Left ventricle myocardium inferior (tissue), 1 donor: ENCODE measurements at places on chromosomes 7 and 10. TPM values are rescaled to one million over a fixed set of nuclear protein-coding genes. Genes with fewer than 3 reads are reported as not detected.
A peak's percentile ranks its signal among the peaks of the same experiment; 100 is the strongest.

PDE1C gene
- total RNA-seq: 207 TPM

PAX4 gene
- not detected for total RNA-seq

FLNC gene
- 839 TPM for total RNA-seq

ADRB1 gene
- total RNA-seq: 35.0 TPM

SPDYE1 gene
- not detected for total RNA-seq

DNA sequence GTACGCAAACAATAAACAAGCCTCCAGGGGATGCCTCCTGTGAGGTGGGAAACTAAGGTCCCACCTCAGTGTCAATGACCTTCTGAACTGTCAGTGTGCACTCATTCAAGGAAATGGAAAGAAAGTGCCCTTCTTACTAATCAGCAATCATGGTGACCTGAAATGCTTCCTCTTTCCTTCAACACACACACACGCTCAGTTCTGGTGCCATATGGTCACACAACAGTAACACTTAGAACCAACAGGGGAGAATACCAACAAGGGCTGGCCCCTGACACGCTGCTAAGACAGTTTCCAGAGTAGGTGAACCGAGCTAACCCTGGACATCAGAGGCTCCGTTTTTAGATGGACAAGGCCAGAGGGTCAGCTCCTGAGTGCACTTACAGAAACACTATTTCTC lies 42.1 kb upstream of the EFCAB10 start:
- H3K4me1 ChIP-seq: peaks cover 16% of the 10 kb centered on the region
- H3K27me3 ChIP-seq: no peaks in the 10 kb centered on the region
- no peak overlapping the region for H3K27ac ChIP-seq
- peaks cover 45% of the 10 kb centered on the region for H3K36me3 ChIP-seq
- no peak overlapping the region for H3K4me3 ChIP-seq
- no peak for DNase-seq

DNA sequence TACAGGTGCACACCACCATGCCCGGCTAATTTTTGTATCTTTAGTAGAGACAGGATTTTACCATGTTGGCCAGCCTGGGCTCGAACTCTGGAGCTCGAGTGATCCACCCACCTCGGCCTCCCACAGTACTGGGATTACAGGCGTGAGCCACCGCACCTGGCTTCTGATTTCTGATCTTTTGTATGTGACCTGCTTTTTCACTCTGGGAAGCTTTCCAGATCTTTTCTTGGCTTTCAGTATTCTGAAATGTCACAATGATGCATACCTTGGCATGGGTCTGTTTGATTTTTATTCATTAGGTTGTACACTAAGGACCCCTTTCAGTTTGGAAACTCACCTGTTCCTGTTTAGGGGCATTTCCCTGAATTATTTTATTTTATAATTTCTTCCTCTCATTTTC lies 41.6 kb downstream of the PROSER2 start:
- peaks cover 11% of the 10 kb centered on the region for H3K36me3 ChIP-seq
- DNase-seq: no peak
- H3K27me3 ChIP-seq: peaks cover 4% of the 10 kb centered on the region
- no peaks in the 10 kb centered on the region for H3K4me1 ChIP-seq
- H3K27ac ChIP-seq: no peak overlapping the region

DNA sequence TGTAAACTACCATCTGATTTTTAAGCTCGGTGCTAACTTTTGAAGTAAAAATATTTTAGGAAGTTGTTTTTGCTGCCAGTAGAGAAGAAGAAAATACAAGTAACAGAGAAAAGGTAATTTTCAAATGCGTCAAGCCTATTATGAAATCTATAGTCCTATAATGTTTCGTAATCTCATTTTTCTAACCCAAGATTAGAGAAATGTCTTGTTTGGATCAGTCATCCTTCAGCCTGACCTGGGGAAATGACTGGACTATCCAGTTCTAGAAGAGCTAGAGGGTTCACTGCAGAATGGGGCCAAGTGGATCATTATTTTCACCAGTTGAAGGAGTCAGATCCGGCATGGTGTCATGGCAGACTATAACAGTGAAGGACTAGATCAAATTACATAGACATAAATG lies 62.7 kb upstream of the FGL2 start:
- peaks cover 25% of the 10 kb centered on the region for H3K36me3 ChIP-seq
- DNase-seq: no peak
- H3K27me3 ChIP-seq: no peaks in the 10 kb centered on the region
- H3K4me1 ChIP-seq: peaks cover 7% of the 10 kb centered on the region

- H3K4me3 ChIP-seq: no peak overlapping the region
- H3K36me3 ChIP-seq: no peaks in the 10 kb centered on the region
- H3K27me3 ChIP-seq: no peaks in the 10 kb centered on the region
- H3K4me1 ChIP-seq: peaks cover 18% of the 10 kb centered on the region
- no peak for DNase-seq
Measured at GRCh38 chr7:93897680-93898079, 7.1 kb upstream of the TFPI2 start.

DNA sequence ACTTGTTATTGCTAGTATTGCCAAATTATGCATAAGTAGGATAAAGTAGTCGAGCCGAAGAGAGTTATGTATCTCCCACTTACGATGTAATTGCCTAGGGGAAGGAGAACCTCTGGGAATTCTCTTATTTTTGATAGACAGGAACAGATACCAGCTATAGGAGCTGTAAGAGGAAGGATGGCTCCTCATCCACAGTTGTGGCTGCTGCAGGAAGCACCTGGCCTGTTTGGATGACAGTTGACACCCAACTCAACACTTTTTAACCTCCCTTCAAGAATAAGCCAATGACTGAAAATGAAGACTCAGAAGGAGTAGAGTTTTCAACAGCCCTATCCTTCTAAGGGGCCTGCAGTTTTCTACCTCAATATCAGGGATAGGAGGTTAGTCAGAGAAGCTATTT lies 6.3 kb downstream of the DYDC1 start:
- DNase-seq: no peak
- no peak overlapping the region for H3K4me3 ChIP-seq
- no peak overlapping the region for H3K27ac ChIP-seq
- H3K4me1 ChIP-seq: no peaks in the 10 kb centered on the region

GRCh38 chr7:92133133-92133736 lies 1.0 kb downstream of the CYP51A1 start:
- H3K36me3 ChIP-seq: peaks cover 14% of the 10 kb centered on the region
- H3K27me3 ChIP-seq: no peaks in the 10 kb centered on the region
- peak overlapping the region; percentile 97 for H3K4me3 ChIP-seq
- peaks cover 30% of the 10 kb centered on the region for H3K4me1 ChIP-seq

DNA sequence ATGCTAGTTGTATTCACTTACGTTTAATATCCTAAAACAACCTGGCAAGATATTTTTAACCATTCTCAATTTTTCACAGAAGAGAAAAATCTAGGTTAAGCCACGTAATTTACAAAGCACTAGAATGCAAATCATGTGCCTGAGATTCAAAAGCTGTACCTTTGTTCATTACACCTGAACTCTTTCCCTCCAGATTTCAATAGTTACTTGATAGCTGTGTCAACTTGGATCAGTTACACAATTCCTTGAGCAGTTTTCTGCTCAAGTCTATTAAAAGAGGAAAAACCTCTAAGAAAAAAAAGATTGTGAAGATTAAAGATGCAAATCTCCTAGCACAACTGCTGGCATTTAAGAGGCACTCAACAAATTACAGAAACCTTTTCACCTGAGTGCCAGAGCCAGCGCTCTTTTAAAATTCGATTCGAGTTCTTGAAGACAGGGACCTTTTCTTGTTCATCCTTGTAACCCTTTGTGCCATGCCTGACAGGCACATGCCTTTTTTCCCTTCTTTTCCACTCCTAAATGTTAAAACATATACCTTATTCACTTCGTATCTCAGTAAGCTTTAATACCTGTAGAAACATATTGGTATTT lies 886 bp downstream of the NSUN6 start:
- H3K36me3 ChIP-seq: peaks cover 15% of the 10 kb centered on the region
- peak overlapping the region; percentile 78 for H3K4me3 ChIP-seq

DNA sequence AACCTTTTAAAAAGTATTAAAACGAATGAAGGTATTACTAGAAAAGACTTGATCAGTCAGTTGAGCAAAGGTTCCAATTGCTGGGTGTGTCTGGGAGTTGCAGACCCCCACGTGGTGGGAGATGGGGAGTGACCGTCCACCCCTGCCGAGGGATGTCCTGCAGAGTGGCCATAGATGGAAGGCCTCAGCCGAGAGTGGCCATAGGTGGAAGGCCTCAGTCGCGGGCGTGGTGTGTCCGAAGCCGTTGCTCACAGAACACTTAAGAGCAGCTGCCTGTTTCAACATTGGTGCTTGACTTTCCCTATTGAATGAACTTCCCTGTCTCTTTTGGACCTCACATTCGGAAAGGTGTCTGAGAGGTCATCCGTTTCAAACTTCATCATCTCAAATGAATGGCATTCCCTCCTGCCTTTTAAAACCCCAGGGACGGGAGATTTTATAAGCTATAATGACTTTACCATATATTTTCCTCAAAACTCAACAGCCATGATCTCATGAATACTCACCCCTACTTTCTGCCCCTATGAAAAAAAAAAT lies 69.4 kb downstream of the CAMK1D start:
- H3K4me1 ChIP-seq: peaks cover 14% of the 10 kb centered on the region
- H3K4me3 ChIP-seq: no peak overlapping the region
- H3K27ac ChIP-seq: peak overlapping the region; percentile 57

GRCh38 chr7:105325216-105325904 lies 63.4 kb downstream of the SRPK2 start:
- H3K27me3 ChIP-seq: no peaks in the 10 kb centered on the region
- H3K4me1 ChIP-seq: peaks cover 5% of the 10 kb centered on the region
- H3K4me3 ChIP-seq: no peak overlapping the region
- H3K27ac ChIP-seq: no peak overlapping the region
- no peak for DNase-seq
- no peaks in the 10 kb centered on the region for H3K36me3 ChIP-seq

- no peak overlapping the region for H3K4me3 ChIP-seq
- peaks cover 76% of the 10 kb centered on the region for H3K27me3 ChIP-seq
- no peaks in the 10 kb centered on the region for H3K36me3 ChIP-seq
- no peak for DNase-seq
- H3K4me1 ChIP-seq: no peaks in the 10 kb centered on the region
- no peak overlapping the region for H3K27ac ChIP-seq
Measured at GRCh38 chr7:25989140-25989705, 162.8 kb upstream of the NFE2L3 start.

DNA sequence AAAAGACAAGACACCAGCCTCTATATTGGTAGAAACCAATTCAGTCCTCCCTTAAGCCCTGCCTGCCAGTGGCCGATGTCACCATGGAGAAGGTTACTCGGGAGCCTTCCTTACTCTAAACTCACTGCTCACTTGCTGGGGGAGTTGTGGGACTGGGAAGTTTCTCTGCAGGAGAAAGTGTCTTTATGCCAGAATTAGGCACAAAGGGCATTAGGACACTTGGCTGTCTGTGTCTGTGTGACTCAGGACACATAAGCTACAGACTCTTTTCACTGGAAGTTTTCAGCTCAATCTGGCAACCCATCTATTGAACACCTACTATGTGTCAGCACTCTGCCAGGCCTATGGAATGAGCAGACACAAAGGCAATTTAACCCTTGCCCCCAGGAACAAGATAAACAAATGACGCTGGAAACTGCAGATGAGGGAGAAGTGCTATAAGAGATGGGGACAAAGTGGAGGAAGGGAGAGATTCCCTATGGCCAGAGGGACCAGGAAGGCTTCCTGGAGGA lies 49.5 kb upstream of the CACUL1 start:
- no peak overlapping the region for H3K27ac ChIP-seq
- peaks cover 11% of the 10 kb centered on the region for H3K27me3 ChIP-seq
- no peak for DNase-seq
- no peak overlapping the region for H3K4me3 ChIP-seq
- H3K4me1 ChIP-seq: no peaks in the 10 kb centered on the region

- H3K4me3 ChIP-seq: no peak overlapping the region
- no peaks in the 10 kb centered on the region for H3K27me3 ChIP-seq
- H3K36me3 ChIP-seq: no peaks in the 10 kb centered on the region
- H3K27ac ChIP-seq: no peak overlapping the region
- no peak for DNase-seq
Measured at GRCh38 chr7:70621954-70622600, 509.9 kb upstream of the GALNT17 start.

DNA sequence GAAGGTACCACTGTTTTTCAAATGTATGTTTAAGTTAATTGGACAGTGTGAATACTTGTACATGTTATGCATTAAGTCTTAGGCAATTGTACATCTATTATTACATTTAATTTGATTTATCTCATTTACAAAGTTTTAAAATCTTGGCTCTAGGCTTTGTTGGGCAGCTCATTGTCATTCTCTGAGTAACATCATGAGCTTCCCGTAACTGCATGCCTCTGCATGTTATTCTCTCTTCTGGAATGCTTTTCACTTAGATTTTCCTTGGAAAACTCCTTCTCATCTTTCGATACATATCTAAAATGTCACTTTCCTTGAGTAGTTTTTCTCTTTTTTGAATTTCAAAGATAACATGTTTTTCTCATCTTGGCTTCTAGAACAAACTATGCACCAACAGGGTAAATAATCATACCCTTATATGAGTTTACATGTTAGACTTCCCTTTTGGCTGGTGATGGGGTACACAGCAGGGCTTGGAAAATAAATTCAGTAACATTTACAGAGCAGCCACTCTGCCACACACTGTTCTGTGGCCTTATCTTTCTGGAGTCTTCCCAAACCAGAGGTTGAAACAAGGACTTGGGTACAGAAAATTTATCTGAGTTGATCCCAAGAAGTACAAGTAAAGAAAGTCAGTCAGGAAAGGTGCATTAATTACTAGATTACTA lies 42.2 kb upstream of the A1CF start:
- H3K4me1 ChIP-seq: peaks cover 5% of the 10 kb centered on the region
- no peaks in the 10 kb centered on the region for H3K36me3 ChIP-seq
- no peak for DNase-seq

GRCh38 chr7:123417580-123417979 lies 116.8 kb downstream of the IQUB start:
- H3K27me3 ChIP-seq: no peaks in the 10 kb centered on the region
- no peak overlapping the region for H3K27ac ChIP-seq
- DNase-seq: no peak
- no peak overlapping the region for H3K4me3 ChIP-seq
- H3K36me3 ChIP-seq: no peaks in the 10 kb centered on the region

DNA sequence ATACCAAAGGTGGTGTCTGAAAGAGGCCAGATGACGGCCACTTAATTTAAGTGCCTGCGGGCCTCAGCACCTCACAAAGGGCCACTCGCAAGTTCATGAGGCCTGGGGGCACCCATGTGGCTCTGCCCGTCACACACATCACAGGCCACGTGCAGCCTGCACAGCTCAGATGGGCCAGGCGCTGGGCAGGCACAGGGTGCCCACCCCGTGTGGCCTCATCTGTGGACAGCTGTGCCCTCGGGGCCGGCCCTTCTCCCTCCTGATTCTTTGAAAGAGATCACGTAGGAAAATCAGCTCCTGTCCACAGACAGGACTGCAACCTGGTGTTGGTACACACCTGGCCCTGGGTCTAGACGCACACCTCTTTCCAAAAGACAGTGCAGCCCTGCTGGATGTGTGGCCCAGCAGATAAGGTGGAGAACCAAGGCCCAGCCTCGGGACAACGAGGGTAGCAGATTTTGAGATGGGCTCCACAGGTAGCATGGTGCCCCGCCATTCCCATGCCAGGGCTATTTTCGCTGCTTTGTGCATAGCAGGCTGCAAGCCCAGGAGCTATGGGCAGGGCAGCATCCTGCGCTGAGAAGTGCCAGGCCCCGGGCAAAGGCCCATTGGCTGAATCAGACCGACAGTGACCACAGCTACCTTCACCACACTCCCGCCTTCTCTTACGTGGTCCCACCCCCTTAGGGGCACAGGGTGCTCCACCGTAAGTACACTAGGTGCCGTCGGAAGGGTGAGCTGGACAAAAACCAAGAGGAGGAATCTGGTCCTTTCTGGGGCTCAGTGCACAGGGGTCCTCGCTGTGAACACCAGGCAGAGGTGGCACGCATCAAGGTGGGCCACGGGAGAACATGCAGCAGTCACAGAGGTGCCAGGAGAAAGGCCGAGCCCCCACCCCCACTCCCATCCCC lies 124.5 kb downstream of the EBF3 start:
- no peak overlapping the region for H3K4me3 ChIP-seq
- no peak overlapping the region for H3K27ac ChIP-seq
- DNase-seq: no peak
